Central memory CD8-positive, alpha-beta T cell (primary cell): ENCODE measurements at places on chromosomes 2 and 18.

DNA sequence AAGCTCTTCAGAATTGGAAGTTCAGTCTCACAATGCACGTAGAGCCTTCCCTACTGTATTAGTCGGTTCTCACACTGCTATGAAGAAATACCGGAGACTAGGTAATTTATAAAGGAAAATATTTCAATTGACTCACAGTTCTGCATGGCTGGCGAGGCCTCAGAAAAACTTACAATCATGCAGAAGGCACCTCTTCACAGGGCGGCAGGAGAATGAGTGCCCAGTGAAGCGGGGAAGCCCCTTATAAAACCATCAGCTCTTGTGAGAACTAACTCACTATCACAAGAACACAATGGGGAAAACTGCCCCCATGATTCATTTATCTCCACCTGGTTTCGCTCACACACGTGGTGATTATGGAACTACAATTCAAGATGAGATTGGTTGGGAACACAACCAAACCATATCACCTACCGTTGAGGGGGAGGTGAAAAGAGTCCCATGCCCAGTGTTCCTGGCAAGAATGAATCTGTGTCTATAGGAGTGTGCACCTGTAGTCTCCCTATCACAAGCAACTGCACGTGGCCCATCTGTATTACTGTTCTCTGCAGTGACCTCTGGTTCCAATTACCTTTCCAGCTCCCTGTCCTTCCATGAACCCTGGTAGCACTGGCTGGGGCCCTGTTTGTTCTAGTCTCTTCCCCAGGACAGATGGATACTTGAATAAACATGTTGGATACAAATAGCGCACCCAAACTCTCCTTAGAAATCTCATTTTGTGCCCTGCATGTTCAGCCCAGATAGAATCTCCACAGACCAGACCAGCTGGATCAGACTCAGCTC lies 44.4 kb upstream of the ATL2 start:
- DNase-seq = no peak

- no peak for DNase-seq
Observed at GRCh38 chr2:151827564-151828142, 568 bp downstream of the ARL5A start.

DNA sequence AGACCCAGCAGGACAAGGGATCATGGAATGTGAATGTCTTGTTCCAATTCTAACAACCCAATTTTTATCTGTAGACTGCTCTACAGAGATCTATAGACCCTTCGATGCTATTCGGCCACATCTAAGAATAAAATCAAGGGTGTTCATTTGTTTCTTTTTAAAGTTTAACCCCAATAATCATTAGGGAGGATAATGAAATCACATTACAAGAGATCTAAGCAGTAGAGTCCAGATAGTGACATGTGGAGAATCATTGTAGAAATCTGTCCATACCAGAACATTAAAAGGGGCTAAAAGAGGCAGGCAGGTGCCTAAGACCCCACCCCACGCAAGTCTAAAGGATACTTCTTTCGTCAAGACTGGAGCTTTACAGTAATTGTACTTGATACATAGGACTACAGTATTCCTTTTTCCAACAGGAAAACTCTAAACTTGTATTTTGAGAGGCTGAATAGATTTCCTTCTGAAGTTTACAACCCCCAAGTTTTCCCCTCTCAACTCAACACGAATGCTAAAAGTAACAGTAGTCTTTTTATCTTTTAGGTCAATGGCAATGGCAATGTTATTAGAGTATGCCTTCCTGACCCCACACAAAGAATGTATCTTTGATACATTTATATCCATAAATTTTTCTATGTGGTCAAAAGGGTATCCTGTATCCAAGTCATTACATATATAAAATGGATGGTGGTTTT lies 183.7 kb downstream of the TCF4 start:
- DNase-seq = no peak

DNA sequence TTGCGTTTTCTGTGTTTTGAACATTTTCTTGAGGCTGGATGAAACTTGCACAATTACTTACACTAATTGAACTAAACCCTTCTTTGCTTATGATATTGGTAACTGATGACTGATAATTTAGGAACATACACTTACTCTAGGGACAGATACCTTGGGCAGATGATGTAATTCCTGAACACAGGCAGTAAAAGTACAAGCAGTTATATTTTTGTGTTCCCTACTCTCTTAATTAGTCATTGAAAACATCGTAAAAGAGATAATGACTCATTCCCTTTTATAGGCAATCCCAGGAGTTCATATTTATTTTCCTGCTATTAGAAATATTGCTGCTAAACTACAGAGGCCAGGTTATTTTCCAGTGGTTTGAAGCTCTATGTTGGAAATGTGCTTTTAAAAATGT lies 46.4 kb downstream of the CCDC85A start:
- no peak for DNase-seq

GRCh38 chr2:160033732-160034392 lies 28.6 kb downstream of the PLA2R1 start:
- DNase-seq = no peak

DNA sequence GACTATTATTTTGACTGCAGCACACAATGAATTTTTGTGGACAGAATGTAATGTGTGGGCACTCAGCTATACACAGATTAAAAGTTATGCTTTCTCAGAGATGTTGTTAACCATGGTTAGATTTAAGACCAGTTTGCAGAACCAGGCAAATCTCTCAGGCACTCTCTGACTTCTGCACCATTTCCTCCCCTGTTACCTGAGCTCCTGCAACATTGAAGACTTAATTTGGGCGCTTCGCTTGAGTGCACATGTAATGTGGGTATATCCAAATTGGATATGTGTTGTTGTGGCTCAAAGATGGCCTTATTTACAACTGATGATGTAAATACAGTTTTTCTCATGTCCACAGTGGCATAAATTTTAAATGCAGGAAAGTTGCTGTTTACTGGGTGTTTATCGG lies 469.4 kb downstream of the PTPRM start:
- DNase-seq = no peak

DNA sequence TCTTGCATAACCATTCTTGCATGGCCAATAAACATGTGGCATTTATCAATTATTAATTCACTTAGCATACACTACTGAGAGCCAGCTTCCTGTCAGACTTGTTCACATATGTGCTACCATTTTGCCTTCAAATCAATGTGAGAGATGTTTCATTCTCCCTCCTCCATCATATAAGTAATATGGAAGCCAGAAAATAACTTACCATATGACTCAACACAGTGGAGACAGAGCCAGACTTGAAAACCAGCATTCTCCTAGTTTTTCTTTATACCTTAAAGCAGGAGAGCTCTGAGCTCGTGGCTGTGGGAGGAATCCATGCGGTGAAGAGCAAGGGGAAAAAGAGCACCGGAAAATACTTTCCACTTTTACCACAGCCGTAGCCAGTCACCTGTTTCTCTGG lies 215.0 kb upstream of the LRATD1 start:
- DNase-seq = no peak

DNA sequence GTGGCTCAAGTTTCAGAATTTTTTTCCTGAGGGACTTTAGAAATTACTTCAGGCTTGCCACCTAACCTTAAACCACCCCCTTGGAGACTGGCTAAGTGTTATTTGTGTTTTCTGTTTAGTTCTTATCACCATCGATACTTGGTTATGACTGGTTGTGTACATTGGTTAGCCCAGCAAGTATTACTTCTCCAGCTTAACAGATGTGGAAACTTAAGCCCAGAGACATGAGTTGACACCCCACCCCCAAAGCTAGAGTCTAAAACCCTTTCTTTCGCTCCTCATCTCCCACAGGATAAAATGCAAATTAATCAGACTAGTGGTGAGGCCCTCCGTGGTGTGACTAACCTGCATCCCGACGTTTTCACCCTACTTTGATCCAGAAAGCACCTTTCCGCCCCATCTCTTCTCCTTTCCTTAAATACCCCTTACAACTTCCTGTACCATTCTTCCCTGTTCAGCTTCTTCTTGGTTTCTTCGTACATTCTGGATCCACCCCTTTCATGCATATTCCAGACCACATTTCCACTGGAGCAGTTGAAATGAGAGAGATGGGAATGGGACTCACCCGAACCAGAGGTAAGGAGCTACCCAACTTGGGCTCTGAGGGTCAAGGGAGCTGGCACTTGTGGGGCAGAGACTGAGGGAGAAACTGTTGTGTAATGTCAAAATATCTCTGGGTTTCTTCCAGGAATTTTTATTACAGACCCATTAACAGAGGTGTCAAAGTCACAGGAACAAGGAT lies 819 bp upstream of the MAP3K2 start:
- no peak for DNase-seq

GRCh38 chr2:68357605-68358337 lies 7.3 kb upstream of the PLEK start:
- DNase-seq = no peak

- DNase-seq = no peak
Observed at GRCh38 chr2:153536115-153536514, 57.6 kb upstream of the RPRM start.

DNA sequence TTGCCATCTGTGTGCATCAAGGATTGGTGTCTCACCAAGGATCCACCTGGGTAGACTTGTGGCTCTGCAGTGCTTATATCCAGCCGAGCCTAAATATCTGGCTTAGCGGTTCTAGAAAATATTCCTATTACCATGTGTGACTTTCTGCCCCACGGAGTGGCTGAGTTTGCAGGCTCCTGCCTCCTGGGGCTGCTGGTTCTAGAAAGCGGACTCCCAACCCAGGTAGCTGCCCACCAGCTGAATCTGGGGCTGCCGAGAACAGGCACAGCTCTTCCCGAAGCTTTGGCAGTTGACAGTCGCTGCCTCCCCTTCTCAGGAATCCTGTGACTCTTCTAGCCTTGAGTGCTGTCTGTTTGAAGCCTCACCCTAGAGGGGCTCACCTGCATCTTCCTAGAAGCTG lies 104.6 kb downstream of the TPGS2 start:
- DNase-seq = no peak

DNA sequence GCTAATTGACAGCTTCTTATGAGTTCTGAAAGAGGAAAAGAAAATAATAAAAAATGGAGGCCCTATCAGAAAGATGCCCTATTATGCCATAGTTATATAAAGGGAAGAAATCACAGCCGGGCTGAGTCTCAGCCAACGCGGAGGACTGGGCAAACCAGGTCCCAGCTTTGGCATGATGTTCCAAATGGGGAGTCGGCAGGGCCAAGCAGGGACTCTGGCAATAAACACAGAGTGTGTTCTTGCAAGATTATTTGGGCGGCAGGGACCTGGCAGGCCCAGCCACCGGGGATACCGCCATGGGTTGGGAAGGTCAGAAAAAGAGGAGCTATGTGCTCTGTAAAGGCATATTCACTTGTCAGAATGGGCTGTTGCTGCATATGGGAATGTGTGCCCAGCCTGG lies 694.9 kb downstream of the BCL11A start:
- DNase-seq = no peak

- no peak for DNase-seq
Observed at GRCh38 chr2:118169359-118170005, 81.2 kb downstream of the INSIG2 start.

DNA sequence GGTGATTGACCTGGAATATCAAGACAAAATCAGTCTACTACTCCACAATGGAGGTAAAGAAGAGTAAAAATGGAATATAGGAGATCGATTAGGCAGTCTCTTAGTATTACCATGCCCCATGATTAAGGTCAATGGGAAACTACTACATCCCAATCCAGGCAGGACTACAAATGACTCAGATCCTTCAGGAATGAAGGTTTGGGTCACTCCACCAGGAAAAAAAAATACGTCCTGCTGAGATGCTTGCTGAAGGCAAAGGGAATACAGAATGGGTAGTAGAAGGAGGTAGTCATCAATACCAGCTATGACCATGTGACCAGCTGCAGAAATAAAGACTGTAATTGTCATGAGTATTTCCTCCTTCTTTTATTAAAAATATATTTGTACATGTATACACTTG lies 103.4 kb upstream of the NPAS2 start:
- DNase-seq = no peak

DNA sequence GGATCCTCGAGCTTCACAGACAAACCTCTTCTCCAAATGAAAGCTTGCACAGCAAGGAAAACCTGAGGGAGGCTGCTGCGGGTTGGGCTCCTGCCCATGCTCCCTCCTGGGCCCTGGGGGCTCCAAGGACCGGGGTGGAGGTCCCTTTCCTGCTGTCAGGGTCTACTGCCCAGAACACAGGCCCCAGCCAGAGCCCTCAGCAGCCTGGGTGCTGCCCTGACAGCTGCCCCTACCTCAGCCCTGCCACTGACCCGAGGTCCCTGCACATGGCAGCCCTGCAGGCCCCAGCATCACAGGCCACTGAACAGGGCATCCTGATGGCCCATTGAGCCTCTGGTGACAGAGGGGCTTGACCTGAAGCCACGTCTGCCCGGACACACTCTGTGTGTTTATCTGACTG lies 41.0 kb downstream of the CROCC2 start:
- DNase-seq = no peak

DNA sequence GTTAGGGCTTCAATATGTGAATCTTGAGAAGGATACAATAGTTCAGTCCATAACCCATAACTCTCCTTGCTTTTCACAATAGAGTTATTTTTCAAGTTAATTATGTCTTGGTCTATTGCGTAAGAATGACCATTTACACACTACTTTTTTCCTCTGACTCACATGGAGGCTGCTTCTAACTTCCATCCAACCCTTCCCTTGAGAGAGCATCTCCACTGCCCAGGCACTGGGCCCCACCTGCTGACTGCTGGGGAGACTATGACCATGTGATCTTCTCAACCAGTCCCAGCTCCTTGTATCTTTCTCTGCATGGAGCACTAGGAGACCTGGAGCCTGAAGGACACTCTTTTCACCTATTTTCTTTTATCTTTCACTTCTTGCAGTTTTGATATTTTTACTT lies 251.5 kb downstream of the GPD2 start:
- DNase-seq = no peak

GRCh38 chr2:848099-848498 lies 102.5 kb upstream of the SNTG2 start:
- DNase-seq = no peak

DNA sequence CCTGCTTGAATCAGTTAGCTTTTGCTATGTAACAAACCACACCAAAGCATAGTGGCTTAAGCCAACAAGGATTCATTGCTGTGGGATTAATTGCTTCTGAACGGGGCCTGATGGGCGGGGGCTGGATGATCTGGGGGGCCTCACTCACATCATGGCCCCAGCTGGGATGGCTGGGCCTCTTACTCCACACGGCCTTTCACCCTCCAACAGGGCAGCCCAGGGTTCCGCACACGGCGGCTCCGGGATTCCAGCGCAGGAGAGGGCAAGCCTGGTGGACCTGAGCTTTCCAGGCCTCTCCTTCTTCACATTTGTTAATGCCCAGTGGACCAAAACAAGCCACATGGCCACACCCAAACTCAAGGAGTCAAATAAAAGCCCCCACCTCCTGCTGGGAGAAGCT lies 86.3 kb upstream of the PHLPP1 start:
- no peak for DNase-seq

- no peak for DNase-seq
Observed at GRCh38 chr2:239053801-239054503, 206.1 kb downstream of the TWIST2 start.

- peak; percentile 18 for DNase-seq
Observed at GRCh38 chr2:69774984-69775982, 33.3 kb downstream of the ANXA4 start.

DNA sequence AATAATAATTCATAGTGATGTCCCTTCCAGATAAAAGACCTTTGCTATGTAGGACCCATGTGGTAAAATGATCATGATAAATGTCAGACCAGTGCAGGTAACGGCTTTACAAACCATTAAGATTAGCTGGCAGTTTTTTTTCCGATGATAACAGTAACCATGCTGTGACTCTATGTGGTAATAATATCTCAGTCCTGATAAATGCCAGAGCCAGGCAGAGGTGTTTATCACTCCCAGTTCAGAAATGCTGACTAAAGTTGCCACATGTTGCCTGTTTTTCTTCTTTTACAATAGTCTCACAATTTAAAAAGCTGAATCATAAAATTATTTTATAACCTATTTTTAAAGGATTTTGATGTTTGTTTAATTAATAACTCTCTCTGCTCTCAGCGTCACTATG lies 565.1 kb downstream of the ARHGAP15 start:
- no peak for DNase-seq

- DNase-seq = no peak
Observed at GRCh38 chr2:29628862-29629261, 292.5 kb downstream of the ALK start.
